ENCODE measurements at places on chromosomes 16 and 17.

- DNase-seq = no peak
Observed at GRCh38 chr16:86046667-86047270, 147.8 kb downstream of the IRF8 start.

- no peak for DNase-seq
Observed at GRCh38 chr16:19940195-19940594, 55.5 kb upstream of the GPRC5B start.

DNA sequence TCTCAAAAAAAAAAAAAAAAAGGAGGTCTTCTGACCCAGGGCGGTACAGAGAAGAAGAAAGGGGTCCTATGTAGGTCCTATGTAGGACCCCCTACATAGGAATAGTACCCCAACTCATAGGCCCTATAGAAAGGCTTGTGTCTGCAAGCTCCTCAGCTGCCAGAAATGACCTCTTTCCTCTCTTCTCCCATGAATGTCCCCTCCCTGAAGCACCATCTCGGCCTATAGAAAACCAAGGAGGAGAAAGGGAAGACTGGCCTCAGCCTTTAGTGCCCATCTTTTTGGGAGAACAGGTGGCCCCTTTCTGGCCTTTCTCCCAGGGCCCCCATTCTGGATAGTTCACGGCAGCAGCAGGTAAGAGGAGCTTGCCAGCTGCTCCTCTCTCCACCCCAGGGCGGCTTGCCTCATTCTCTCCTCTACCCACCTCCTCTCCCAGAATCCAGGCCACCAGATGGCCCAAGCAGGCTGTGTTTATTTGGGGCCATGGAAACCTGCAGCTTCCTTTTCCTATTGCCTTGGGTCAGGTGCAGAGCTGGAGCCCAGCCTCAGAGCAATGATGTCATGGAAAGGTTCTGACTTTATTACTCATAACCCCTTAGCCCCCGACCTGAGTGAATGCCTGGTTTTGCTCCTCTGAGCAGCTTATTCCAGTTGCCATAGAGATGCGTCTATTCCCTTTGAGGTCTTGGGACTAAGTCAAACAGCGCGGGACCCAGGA lies 1.6 kb upstream of the MRPL58 start:
- no peak for DNase-seq

GRCh38 chr17:81272616-81273015 lies 22.5 kb downstream of the SLC38A10 start:
- DNase-seq = no peak

GRCh38 chr17:27310565-27311110 lies 16.7 kb downstream of the WSB1 start:
- no peak for DNase-seq

DNA sequence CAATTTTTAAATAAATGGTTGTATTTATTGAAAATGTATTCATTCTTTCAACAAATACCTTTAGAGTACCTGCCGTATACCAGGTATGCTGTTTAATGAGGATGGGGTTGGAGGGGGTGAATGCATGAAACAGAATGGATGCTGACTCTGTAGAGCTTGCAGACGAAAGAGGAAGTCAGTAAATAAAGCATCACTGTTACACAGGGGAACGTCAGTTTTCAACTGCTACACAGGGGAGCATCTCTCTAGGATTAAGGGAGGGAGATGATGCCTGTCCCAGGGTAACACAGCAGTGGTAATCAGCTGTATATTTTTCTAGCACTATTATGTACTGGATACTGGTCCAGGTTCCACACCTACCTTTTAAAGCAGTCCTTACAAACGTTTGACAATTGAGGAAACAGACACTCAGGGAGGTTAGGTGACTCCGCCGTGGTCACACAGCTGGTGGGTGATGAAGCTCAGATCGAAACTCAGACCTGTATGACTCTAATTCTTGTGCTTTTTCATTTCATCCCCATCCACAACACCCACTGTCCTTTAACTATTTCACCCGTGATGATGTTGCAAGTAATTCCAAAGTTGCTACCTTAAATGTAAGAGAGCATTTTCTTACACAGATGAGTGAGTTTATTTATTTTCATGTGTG lies 452.1 kb upstream of the HSBP1 start:
- DNase-seq = no peak

DNA sequence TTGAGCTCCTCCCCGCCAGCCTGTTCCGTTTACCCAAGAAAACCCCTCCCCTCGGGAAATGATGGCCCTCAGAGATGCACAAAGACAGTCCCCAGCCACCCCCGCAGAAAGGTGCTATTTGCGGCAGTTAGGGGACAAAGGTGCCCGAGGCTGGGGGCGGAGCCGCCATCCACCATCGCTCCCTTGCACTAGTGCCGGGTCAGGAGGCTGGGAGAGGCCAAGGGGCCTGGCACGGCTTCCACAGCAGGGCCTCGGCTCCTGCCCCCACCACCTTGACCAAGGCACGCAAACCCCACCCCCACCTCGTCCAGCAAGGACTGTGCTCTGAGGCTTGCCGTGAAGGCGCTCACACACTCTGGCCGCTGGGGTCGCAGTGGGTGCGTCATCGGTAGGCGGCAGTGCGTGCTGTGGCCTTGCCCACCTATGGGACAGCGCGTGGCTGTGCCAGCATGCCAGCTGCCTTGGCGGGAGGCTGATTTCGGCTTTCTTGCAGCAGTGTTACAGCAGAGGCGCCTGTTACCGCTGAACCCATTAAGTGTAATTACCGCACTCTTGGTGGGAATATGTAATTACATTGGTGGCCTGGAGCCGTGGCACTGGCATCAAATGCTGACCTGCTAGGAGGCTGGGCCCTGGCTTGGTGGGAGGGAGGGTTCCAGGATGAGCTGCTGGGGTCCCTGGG lies 31.8 kb downstream of the TPSG1 start:
- no peak for DNase-seq

DNA sequence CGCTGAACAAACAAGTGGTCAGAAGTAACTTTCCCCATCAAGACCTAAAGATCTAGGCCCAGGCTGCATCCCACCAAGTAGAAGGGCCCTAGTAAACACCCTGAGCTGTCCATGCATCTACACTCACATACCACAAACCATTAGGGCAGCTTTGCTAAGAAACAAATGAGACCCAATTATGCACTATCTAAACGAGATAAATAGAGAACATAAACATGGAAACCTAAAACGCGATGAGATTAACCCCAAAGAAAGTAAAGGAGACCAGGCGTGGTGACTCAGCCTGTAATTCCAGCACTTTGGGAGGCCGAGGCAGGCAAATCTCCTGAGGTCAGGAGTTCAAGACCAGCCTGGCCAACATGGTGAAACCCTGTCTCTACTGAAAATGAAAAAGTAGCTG lies 5.8 kb downstream of the TXNDC11 start:
- DNase-seq = no peak

DNA sequence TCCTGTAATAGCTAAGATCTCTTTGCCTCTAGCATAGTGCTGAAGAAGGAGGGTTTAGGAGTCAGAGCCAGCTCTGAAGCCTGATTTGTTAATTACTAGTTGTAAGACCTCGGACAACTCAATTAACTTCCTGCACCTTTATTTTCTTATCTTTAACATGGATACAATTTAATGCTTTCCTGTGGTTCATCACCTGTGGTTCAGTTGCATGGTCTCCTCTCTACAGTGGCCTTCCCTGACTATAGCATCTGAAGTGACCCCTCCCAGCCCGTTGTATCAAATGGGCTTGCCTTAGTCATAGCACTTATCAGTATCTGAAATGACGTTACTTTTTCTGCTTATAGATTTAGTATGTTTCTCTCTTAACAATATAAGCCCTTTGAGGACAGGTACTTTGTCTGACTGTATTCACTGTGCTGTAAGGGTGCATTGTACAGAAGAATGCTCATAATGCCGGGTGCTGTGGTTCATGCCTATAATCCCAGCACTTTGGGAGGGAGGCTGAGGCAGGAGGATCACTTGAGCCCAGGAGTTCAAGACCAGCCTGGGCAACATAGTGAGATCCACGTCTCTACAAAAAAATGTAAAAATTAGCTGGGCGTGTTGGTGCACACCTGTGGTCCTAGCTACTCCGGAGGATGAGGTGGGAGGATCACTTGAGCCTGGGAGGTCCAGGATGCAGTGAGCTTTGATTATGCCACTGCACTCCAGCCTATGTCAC lies 2.6 kb upstream of the NDE1 start:
- no peak for DNase-seq

DNA sequence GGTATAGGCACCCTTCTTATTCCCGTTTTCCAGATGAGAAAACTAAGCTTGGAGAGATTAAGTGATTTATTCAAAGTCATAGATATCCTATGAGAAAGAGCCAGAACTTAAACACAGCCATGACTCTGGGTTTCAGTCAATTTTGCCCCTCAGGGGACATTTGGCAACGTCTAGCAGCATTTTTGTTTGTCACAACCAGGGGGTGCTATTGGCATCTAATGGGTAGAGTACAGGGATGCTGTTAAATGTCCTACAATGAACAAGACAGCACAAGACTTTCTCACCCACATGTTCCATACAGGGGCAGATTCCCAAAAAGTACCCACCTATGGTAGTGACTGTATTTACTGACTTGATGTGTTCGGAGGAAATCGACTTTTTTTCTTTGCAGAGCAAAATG lies 4.8 kb upstream of the SHISA9 start:
- DNase-seq = no peak

- DNase-seq = no peak
Observed at GRCh38 chr17:31787857-31788570, 71.0 kb downstream of the COPRS start.

DNA sequence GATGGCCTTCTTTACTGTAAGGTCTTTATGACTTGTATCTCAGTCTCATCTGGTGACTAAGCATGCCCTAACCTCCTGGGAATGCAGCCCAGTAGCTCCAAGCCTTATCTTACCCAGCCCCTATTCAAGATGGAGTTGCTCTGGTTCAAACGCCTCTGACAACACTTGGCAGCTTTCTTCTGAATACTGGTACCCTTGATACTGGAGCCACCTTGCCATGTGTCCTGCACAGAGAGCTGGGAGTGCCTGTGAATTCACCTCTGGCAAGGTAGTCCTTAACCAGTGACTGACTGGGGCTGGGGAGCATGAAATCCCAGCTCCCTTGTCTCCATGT lies 17.2 kb downstream of the NUDT7 start:
- DNase-seq = no peak

- DNase-seq = no peak
Observed at GRCh38 chr16:78929841-78930240, 670.7 kb downstream of the MAF start.

DNA sequence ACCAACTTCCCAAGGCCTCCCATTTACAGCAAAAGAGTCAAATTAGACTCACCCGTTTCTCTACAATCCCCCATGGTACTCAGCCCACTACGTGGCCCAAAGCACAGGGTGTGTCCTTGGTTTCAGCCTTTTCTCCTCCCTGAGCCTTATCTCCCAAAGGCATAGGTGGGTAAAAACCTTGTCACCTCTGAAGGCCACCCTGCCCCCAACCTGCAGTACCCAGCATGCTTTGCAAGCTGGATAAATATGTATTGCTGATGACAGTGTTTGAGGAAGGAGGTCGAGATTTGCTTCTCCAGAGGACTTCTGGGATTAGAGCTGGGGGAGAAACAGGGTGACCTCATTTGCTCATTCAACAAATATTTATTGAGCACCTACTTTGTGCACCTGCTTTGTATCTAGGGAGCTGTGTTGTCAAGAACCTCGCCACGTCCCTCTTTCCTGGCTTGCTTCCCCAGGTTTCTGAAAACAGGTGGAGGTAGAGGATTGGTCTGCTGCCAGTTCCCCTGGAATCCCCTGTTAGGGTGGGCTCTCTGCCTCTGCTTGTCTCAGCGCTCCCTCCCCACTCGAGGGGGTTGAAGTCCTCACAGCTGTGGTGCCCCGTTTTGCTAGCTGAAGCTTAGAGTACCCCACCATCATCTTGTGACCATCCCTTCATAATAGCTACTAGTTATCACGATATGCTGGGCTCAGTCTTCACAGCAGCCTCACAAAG lies 3.0 kb downstream of the LASP1 start:
- DNase-seq = no peak

GRCh38 chr16:80058214-80058613 lies 457.7 kb upstream of the MAF start:
- no peak for DNase-seq

DNA sequence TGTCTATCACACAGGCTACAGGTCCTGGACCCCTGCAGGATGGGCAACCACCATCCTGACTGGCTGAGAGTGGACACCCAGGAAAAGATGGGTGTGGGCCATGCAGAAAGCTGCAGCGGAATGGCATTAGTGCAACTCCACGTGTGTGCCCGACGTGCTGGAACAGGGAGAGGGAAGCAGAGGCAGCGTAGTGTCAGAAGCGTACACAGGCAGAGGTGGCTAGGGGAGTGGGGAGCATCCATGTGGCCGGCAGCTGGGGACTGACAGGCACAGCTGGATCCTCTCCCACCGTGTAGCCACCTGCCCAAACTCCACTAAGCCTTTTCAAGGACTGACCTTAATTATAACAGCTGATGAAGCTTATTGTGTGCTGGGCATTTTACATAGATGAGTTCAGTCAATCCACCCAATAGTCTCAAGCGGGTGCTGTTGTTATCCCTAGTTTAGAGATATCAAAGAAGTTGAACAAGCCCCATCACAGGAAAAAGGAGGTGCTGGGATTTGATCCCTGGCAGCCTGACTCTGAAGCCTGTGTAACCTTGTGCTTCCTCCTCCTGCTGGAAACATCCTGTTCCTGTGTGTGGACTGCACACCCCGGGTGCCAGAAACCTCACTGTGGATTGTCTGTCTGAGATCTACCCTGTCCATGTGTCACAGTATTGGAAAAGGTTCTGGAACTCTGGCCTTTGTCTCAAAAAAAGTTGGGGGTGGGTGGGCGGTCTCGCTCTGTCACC lies 114.0 kb downstream of the PRKCA start:
- no peak for DNase-seq

GRCh38 chr17:82283208-82283749 lies 9.8 kb upstream of the CSNK1D start:
- DNase-seq = no peak

GRCh38 chr17:79927688-79928501 lies 88.7 kb upstream of the CBX4 start:
- no peak for DNase-seq

DNA sequence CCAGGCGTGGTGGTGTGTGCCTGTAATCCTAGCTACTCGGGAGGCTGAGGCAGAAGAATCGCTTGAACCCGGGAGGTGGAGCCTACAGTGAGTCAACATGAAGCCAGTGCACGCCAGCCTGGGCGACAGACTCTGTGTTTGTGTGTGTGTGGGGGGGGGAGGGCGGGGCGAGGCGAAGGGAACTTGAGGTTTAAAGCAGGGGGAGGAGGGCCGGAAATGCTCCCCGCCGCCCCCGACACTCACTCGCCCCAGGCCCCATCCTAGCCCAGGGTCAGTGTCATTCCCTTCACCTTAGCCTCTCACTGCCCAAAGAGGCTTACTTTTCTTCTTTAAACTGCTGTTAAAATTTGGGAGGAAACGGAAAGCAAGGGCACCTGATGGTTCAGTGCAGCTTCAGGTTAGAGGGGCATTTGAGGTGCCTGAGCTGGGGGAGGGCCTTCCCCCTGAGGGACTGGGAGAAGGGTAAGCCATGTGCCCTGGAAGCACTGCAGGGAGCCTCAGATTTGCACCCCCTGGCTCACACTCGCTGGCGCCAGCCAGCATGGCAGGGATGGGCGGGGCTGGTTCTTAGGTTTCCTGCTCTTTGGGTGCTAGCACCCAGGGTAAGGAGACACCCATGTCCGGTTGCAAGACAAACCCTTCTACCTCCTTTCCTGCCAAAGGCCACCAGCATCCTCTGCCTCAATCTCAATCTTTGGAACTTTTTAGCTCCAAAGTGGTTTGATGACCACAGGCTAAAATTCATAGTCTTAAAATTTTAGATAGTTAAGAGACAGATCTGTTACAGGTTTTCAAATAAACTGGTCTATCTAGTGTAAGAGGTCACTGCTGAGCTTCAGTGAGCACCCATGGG lies 2.2 kb upstream of the LIMD2 start:
- peak; percentile 53 for DNase-seq
